ENCODE measurements at places on chromosomes 3 and 15.

DNA sequence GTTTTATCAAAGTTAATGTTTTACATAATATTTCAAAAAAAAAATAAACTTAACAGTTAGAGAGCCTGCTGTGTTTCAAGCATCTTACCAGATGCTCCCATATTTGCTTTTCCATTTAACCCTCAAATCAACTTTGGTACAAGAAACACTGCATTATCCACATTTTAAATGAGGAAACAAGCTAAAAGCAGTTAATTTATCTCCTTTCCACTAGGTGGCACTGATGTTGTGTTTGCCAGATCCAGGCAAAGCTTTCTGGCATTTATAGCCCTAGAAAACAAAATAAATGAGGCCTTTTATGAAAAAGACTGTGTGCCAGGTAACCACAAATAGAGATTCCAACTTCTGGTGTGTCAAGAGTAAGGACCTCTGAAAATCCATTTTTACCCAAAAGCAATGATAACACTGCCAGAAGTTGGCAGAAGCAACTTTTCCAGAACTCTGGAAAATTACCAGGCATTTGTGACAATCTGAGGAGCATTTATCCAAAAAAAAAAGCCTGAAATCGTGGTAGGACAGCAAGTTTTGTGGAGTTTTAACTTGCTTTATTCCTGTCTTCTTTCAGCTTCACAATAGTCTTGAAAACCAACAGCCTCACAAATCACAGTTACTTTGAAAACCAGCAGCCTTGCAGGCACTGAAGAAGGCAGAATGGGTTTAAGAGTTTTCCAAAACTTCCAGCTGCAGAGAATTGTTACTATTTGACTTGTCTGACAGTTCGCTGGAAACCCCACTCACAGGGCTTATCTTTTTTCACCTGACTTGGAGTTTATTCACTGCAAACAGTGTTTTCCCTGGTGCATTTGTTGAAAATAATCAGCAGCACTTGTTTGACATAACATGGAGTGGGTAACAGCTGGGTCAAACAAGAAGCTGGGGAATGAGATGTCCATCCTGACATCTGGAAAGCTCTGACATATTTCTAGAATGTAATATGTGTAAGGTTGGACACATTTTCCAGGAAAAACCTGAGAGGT, 9.2 kb downstream of the FAM162A start:
- no peak for DNase-seq

DNA sequence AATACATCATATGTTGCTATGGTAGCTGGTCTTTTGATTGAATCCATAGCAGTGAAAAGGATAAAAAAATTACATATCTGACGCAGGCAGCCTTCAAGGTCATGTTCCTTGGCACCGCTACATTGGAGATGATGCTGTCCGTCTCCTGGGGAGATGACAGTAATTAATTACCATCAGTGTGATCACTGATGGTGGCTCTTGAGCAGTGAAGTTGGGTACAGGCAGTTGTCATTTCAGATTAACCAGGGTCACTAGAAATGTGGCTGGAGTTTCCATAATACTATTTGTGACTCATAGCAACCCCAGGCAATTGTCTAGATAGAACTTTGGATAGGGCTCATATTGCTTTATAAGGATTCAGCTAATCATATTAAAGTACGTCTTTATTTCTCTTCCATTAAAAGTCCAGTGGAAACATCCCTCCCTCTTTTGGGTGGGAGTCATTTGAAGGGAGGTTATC, 136.3 kb downstream of the THSD4 start:
- DNase-seq = no peak

DNA sequence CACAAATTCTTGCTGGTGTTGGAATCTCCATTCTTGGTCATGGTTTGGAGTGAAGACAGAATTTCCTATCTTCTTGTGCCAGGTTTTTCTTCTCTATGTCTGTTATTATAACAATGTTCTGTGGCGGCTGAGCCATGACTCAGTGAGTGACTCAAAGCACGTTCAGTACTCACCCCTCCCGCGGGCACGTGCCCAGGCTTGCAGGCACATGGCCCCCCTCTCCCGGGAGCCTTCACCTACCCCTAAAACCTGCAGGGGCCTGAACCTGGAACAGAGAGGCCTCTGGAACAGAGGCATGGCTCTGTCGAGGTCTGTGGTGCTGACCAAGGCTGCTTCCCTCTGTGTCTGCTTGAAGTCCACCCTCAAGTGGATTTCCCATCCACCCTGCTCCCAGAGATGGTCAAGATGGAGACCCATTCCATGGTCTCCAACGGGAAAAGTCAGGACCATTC, 27.6 kb downstream of the PLXNB1 start:
- no peak for DNase-seq

- DNase-seq = no peak
Observed at GRCh38 chr15:93066224-93066681, 22.8 kb downstream of the RGMA start.

DNA sequence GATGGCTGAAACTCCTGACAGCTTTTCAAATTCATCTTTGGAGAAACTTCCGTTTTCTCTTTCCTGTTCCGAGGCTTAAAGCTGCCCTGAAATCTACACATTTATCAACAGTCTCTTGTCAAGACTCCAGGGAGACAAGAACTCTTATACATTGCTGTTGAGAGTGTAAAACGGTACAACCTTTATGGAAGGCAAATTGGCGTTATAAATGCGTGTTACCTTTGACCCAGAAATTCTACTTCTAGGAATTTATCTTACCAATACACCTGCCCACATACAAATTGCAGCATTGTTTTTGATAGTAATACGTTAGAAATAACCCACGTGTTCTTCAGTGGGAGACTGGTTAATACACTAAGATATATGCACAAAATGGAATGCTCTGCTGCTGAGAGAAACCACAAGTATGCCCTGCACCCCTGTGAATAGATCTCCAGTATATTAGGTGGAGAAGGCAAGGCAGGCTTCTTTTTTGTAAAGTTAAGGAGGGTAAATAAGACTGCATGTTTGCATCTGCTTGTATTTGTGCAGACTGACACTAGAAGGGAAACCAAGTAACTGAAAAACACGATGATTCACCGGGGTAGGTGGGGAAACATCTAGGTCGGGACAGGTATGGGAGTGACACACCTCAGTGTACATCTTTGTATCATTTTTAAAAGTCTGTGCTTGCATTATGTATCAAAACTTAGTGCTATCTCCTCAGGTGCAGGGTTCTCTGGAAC, 97.5 kb downstream of the IGF1R start:
- DNase-seq = no peak

DNA sequence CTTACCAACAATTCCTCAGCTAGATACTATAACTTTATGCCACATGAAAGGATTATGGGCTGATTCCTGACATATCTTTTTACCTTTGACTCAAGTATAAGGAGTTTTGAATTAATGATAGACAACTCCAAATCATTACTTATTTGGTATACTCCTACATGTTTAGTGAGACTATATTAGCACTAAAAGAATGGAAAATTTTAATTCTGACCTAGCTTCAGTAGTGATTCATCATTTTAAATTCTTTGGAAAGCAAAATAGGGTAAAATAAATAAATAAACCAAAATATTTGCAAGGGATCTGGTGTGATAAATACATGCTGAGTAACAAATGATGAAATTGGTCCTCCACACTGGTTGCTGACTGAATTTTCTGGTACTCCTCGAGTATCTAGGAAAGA, 42.3 kb upstream of the VGLL3 start:
- no peak for DNase-seq

GRCh38 chr15:75723171-75723846, 10.7 kb upstream of the CSPG4 start:
- no peak for DNase-seq

- DNase-seq = no peak
Observed at GRCh38 chr15:61256231-61256630, 27.1 kb upstream of the RORA start.

DNA sequence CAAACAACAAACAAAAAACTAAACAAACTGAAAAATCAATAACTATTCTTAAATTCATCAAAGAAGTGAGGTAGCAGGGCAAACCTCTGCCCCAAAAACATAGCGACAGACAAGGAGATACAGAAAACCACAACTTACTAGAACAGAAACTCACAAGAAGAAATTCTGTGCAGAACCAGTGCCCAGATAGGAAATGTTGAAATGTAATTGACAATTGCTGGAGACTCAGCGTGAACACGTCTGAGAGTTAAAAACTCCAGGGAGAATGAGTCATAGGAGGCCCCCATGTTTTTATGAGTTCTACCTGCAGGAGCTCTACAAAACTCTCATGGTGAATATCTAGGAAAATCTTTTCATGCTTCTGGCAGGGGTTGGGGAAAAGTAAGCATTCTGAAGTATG, 95.5 kb upstream of the SETMAR start:
- DNase-seq = no peak

DNA sequence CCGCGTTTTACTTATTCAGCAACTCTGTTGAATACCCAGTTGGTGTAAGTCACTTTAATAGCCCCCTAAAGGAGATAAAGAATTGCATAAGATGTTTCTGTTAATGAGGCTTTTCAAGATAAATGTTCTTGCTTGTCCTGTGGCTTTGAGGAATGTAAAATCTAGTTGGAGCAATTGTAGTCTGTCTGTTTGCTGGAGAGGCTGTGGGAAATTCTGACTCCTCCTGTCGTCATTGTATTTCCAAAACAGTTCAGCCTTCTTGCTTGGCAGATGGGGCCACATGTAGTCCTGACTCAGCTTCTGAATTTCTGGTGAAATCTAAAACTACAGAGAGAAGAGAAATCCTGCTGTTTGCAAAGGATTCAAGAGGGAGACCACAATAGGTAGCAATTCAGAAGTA, 114.4 kb downstream of the RYR3 start:
- DNase-seq = no peak

DNA sequence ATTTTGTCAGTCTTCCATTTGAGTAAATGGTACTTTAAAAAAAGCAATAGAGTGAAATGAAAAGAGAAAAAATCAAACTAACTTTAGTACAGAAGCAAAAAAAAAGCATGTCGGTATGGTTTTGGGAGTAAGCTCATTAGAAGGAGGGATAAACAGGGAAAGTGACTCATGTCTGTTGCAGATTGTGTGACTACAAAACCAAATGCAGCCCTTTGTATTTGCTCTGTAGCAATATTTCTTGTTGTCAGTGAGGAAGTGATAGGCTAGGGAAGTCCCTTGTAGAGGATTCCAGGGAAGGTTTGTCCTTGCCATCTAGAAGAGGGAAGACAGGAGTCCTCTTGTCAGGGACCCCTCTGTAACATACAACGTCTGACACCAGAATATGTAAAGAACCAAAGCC, 150.5 kb upstream of the POU1F1 start:
- no peak for DNase-seq

DNA sequence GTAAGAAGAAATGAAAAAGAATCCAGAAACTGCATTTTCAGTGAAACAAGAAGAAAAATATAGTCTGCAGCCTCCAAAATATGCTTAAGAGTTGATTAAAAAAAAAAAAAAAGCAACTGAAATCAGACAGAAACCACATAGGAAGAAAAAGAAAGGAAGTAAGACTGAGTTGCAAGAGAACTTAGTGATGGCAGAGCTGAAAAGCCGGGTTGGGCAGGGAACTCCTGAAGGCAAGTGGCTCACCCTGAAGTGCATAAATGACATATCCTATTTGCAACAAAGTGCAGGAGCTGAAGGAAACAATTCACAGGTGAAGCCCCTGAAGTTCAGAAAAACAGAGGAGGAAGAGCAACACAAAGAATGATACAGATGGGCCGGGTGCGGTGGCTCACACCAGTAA, 108.8 kb upstream of the SLC25A36 start:
- DNase-seq = no peak

- no peak for DNase-seq
Observed at GRCh38 chr3:16528581-16528993, 15.1 kb upstream of the RFTN1 start.

- no peak for DNase-seq
Observed at GRCh38 chr3:188584162-188584529, 430.2 kb downstream of the LPP start.

GRCh38 chr3:51794206-51794605, 15.2 kb upstream of the IQCF6 start:
- DNase-seq = no peak

DNA sequence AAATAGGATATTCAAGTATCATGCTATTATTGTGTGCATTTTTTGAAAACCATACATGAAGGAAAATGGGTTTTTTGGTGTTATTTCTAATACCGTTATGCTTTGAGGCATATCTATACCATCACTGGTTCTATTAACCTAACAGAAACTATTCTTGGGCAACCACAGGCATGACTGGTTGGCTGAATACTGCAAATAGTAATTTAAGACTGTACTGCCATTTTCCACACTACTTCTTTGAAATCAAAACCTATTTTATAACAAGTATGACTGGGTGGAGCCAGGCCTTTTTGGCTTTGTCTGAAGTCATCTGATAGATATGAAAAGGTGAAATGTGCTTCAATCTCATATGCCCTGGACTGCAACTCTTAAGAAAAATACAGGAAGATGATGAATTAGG, 115.1 kb downstream of the ULK4 start:
- no peak for DNase-seq

DNA sequence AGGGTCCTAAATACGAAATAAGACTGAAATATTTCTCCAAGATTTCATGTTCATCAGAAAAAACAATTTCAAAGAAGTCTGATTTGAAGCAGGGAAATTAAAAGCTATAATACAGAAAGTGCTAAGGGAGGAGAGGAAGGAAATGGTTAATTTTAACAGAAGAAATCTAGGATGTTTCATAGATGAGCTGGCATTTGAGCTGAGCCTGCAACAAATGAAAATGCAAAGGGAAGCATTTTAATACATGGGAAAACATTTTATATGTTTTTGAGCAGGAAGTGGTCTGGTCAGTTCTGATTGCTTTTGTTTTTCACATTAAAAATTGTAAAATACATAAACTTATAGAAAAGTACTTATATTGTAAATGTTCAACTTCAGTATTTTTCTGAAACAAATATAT, 17.2 kb upstream of the RAP2B start:
- DNase-seq = no peak

DNA sequence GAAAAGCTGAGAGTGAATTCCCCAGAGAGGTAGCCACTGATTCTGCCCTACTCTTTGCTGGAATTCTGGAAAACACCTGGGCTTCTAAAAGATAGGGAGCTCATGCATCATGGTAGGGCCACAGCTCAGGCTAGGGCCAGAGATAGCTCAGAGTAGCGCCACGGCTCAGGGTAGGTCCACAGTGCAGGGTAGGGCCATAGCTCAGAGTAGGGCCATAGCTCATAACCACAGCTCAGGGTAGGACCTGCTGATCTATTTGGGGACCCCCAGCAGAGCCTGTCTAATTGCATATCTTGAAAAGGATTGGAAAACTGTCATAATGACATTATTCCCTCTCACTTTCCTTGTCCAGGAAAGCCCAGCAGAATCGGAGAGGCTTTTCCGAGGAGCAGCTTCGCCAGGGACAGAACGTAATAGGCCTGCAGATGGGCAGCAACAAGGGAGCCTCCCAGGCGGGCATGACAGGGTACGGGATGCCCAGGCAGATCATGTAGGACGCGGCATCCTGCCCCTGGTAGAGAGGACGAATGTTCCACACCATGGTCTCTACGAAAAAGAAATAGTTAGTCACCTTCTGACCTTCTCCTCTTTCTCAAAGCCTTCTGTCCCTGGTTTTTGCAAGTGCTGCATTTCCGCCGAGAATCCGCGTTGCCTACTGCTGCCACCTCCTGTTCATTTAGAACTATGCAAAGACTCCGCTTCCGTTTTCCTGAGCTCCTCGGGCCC, 14.5 kb downstream of the TAGLN3 start:
- peak; percentile 7 for DNase-seq

Data from substantia nigra (tissue), 51 donors.